Fibroblast of villous mesenchyme (primary cell): ENCODE measurements at places on chromosomes 5 and 9.
A peak's percentile ranks its signal among the peaks of the same experiment; 100 is the strongest.

DNA sequence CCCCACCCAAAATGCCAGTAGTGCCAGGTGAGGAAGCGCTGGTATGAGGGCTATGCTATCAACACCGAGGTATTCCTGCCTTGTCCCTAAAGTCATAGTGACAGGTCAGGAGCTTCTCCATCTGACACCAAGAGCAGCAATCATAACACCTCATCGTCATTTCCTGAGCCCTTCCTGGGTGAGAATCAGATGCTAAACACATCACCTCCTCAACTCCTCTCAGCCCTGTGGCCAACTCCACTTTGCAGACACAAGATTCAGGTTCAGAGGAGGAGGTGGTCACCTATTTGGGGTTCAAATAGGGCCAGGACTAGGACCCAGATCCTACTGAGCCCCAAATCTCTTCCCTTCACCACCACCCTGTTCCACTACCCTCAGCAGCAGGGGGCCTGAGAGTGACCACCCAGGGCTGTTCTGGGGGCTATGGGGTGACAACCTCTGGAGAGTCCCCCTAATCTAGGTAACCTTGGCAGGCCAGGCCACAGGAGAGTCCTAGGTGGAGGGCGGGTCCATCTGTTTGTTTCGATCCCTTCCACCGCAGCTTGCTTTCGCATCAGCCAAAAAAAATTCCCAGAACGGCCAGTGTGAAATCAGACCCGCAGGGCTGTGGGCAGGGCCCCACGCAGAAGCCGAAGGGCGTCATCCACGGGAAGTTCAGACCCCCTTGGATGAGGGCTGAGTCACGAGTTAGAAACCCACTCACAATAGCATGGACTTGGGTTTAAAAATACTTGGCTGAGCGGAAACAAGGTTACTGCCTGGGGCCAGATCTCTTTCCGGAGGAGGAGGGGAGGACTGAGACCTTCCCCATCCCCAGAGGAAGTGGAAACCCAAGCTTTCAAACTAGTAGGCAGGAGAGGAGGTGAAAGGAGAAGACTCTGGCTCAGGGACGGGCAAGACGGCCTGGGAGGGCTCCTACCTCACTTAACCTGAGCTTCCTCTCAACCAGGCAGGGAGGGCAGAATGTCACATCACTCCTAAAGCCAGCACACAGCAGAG, 8.7 kb downstream of the STK10 start:
- peak; percentile 59 for DNase-seq

DNA sequence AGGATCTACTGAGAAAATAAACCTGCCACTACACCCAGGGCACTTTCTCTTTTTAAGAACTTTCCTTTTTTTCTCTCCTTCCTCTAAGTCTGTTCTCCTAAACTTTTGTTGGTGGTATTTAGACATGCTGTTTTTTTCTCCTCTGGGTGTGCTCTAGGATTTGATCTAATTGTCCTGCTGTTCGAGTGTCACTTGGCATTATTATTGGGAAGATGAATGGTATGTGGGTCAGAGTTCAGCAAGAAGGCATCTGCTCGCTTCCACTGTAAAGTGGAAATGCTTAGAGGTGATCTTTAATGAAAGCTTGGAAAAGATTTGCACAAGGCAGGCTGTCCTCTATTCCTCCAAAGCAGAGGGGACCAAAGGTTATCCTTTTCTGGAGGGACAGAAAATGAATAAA, 1.3 kb upstream of the PLPPR1 start:
- no peak for DNase-seq

GRCh38 chr5:77842243-77842642, 66.1 kb upstream of the TBCA start:
- DNase-seq, result peak; percentile 13

DNA sequence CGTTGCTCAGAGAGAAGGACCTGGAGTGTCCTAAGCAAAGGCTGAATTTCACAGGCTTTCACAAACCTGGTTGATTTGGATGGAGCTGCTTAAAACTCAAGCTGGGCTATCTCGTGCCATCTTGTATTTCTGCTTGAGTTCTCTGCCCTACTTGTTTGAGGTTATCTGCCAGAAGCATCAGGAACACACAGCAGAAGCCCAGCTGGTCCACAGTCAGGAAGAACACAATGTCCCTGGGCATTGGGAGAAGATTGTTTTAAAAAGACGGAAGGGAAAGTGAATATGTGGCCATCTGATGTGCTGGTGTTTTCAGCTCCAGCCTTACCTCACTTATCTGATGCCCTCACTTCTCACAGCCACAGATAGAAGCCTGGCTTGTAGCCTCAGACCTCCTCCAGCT, 32.9 kb upstream of the SLC36A1 start:
- DNase-seq, result no peak

GRCh38 chr9:83247732-83248131, 184.8 kb upstream of the RASEF start:
- no peak for DNase-seq
